Activated CD4-positive, alpha-beta T cell treated with anti-CD3 and anti-CD28 coated beads, Interleukin-2, amount 10 ng/mL, durations not matched to agents 7 days and 5 days (primary cell): ENCODE measurements at places on chromosomes 6 and 20. TPM values are rescaled to one million over a fixed set of nuclear protein-coding genes. Genes with fewer than 3 reads are reported as not detected.

SAMD3 gene
- 50.9 TPM for total RNA-seq

ADAM33 gene
- total RNA-seq, result not detected

SLC13A3 gene
- not detected for total RNA-seq

REM1 gene
- not detected for total RNA-seq

TRIM10 gene
- not detected for total RNA-seq

ARMH2 gene
- 2.3 TPM for total RNA-seq

KHDC1L gene
- total RNA-seq, result not detected

TPD52L1 gene
- not detected for total RNA-seq

TUBB2B gene
- not detected for total RNA-seq

SPATS1 gene
- total RNA-seq, result not detected

DEFB132 gene
- total RNA-seq, result not detected

TRAPPC3L gene
- not detected for total RNA-seq

FKBP1C gene
- 0.92 TPM for total RNA-seq

TBXT gene
- total RNA-seq, result not detected

MEI4 gene
- total RNA-seq, result not detected

C20orf144 gene
- total RNA-seq, result 0.15 TPM

ACTL10 gene
- total RNA-seq, result 2.4 TPM

BEND6 gene
- total RNA-seq, result not detected

NKAPL gene
- total RNA-seq, result not detected

HTR1B gene
- total RNA-seq, result not detected
